ENCODE measurements at places on chromosomes 2 and 18.

DNA sequence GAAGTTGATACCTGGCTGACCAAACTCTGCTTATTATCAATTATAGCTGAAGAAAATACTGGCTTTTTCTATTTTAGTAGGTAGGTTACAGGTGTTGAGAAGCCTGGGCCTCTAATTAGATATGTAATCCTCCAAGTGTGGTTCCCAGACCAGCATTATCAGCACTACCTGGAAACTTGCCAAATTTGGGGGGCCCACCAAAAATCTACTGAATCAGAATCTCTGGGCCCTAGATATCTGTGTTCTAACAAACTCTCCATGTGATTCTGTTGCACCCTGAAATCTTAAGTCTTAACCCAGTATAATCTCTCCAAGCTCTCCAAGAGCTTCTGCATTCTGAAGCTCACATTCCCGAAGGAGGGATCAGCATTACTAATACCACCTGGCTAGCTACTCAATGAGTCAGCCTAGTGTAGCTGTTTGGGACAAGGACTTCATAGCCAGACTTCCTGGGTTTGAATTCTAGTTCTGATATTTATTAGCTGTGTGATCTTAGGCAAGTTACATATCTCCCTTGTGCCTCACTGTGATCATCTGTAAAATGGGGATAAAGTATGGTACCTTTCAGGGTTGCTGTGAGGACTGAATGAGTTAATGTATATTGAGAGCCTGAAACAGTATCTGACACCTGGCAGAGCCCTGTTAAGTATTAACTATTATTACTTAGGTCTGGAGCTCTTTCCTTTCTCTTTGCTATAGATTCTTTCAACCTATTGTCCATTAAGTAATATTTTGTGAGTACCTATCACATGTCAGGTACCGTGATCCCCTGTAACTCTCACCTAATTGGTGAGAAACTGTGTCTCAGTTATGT, 94.1 kb upstream of the CD302 start:
- DNase-seq = no peak

DNA sequence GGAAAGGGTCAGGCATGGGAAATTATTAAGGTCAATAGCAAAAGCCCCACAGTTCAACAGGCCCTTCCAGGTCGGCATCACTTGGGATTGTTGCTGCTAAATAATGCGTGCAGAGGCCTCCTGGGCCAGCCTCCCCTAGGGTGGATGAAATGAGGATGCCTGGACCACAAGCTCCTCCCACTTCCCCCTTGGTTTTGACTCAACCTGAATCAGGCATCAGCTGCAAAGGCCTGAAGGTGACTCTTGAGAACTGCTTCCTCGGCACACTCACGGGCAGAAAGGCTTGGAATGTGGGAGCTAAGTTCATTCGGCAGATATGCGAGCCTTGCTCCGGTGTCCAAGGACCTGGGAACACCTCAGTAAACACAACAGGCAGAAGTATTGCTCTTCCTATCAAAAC, 69.3 kb downstream of the MBP start:
- peak; percentile 93 for DNase-seq

GRCh38 chr2:33287507-33288005, 188.9 kb upstream of the RASGRP3 start:
- no peak for DNase-seq

DNA sequence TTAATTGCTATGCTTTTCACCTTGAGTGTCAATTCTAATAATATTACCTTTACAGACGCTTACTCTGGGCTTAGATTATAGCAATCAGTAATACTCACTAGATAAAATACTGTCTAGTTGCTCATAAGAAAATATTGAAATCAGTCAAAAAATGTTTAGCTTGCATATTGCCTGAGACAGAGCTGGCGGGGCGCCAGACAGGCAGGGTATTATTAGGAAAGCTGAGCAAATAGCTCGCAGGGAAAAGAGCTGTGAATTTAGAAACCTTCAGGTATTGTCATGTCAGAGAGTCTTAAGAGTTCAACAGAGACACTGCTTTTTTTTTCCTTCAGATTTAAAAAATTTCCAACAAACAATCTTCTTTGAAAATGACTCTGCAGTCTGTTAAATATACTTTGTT, 118.4 kb downstream of the MEIS1 start:
- DNase-seq = no peak

- no peak for DNase-seq
These were observed 420.0 kb downstream of the ZEB2 start for GRCh38 chr2:144099780-144100377.

DNA sequence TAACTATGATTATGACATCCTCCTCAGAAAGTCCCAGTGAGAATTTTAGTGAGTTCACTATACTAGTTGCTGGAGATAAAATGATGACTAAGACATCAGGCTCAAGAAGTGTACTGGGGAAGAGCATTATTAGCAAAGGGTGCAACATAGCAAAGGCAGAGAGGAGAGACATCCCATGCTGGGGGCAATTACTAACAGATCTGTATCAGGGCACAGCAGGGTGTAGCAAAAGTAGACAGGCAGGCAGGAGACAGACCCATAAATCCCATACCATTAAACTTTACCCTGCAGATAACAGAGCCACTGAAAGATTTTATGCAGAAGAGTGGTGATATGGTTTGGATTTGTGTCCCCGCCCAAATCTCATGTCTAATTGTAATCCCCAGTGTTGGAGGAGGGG, 161.7 kb downstream of the SP3 start:
- no peak for DNase-seq

GRCh38 chr18:3667255-3668137, 217.5 kb downstream of the TGIF1 start:
- no peak for DNase-seq

- no peak for DNase-seq
These were observed 134.8 kb downstream of the SH3BP4 start for GRCh38 chr2:235086481-235087184.

DNA sequence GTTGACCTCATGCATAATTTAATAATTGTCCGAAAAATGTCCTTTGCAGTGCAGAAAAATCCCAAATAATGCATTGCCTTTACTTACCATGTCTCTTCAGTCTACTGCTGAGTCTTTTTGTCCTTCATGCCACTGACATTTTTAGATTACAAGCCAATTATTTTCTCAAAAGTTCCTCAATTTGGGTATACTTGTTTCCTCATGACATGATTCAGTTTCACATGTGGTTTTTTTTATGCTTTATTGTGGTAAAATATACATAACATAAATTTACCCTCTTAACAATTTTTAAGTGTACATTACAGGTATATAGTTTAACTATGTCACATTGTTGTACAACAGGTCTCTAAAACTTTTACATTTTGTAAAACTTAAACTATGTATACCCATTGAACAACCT, 81.0 kb downstream of the EPC2 start:
- peak; percentile 12 for DNase-seq

DNA sequence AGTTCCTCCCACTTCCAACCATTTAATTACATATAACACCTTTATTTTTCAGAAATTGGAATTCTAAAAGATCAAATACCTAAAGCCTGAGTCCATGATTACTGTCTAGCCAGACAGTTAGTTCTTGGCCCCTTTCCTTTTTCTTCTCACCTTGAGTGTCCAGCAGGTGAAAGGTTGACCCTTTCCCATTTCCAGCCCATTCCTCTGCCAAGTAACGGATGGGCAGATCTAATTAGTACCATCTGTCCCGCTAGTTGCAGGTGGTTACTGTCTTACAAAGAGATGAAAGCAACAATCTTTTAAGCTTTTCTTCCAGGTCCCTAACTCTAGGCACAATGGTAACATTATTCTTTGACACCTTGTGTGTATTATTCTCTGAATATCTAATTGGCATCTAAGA, 506.7 kb downstream of the ARHGAP15 start:
- DNase-seq = no peak

- DNase-seq = no peak
These were observed 8.6 kb downstream of the ZNF638 start for GRCh38 chr2:71340176-71340575.

- no peak for DNase-seq
These were observed 33.1 kb downstream of the GPC1 start for GRCh38 chr2:240468303-240469238.

- DNase-seq = no peak
These were observed 7.7 kb upstream of the ASB1 start for GRCh38 chr2:238418999-238419546.

GRCh38 chr2:160210599-160211138, 10.6 kb upstream of the ITGB6 start:
- DNase-seq = peak; percentile 78

DNA sequence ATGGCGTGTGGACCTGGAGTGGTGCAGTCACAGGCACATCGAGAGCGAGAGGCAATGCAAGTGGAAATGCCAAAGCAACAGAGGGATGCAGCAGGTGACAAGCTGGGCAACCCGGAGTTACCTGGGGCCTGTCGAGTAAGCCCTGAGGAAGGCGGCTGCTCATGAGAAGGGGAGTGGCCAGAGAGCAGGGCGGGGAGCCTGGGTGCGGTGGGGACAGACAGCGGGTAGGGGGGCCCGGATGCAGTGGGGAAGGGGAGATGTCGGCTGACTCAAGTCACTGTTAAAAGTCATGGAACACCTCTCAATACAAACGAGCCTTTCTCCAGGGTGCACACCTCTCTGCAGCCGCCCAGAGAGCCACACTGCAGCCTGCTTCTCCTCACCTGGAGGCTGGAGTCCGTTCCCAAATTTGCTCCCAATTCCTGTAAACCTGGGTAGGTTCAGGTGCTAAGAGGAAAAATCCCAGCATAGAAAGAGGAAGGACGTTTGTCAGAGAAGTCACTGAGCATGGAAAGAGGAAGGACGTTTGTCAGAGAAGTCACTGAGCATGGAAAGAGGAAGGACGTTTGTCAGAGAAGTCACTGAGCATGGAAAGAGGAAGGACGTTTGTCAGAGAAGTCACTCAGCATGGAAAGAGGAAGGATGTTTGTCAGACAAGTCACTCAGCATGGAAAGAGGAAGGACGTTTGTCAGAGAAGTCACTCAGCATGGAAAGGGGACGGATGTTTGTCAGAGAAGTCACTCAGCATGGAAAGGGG, 71.7 kb upstream of the TWIST2 start:
- DNase-seq = no peak

GRCh38 chr2:197322724-197323720, 12.4 kb upstream of the ANKRD44 start:
- peak; percentile 32 for DNase-seq

- DNase-seq = no peak
These were observed 733 bp upstream of the CXCR2 start for GRCh38 chr2:218125095-218125494.

- DNase-seq = peak; percentile 35
These were observed 1.6 kb downstream of the CRIM1 start for GRCh38 chr2:36356990-36357846.

- no peak for DNase-seq
These were observed 6.4 kb downstream of the ZEB2 start for GRCh38 chr2:144513388-144514101.

Measured in NB4 (cell line).